Caki2 (cell line): ENCODE measurements at places on chromosomes 1 and 21.
A peak's percentile ranks its signal among the peaks of the same experiment; 100 is the strongest.

GRCh38 chr1:151534662-151535278, 5.3 kb upstream of the TUFT1 start:
- DNase-seq: peak; percentile 47

GRCh38 chr1:28602536-28603439, 10.7 kb downstream of the RAB42 start:
- peak; percentile 50 for DNase-seq

- no peak for DNase-seq
Observed at GRCh38 chr1:30923597-30923996, 15.0 kb upstream of the SDC3 start.

DNA sequence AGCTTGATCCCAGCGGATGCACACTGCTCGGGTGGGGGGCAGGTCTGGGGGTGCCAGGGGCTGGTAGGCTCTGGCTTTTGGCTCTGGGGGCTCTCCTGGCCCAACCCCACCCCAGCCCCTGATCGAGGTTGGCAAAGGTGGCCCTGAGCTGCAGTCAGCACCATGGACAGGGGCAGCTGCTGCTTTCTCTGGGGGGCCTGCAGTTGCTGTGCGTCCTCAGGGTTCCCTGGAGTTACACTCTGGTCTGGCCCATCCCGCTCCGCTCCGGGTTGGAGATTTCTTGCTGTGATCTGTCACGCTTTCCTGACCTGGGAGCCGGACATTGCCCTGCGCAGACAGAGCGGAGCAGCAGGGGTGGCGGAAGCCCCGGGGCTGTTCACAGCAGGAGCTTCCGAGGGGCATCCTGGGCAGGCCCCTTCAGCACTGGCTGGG, 8.0 kb upstream of the PLCH2 start:
- peak; percentile 25 for DNase-seq

DNA sequence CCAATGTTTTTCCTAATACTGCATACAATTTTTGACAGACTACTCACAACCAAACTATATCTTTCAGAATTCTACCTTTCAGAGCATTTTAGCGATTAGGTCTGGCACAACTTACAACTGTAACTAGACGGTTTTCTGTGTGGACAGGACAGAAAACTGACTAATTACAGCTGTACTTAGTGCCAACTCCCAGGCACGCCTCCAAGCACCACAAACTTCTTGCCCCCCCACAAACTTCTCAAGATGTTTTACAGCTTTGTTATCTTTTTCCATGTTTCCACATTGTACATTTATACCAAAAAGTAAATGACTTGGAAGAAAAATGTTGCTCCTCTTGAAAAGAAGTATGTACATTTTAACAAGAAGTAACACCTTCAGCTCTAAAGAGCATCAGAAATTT, 13.8 kb downstream of the LYST start:
- DNase-seq: no peak

- DNase-seq: no peak
Observed at GRCh38 chr1:114535401-114535800, 24.4 kb upstream of the TRIM33 start.

GRCh38 chr1:228015276-228016180, 8.7 kb downstream of the WNT3A start:
- DNase-seq: no peak

DNA sequence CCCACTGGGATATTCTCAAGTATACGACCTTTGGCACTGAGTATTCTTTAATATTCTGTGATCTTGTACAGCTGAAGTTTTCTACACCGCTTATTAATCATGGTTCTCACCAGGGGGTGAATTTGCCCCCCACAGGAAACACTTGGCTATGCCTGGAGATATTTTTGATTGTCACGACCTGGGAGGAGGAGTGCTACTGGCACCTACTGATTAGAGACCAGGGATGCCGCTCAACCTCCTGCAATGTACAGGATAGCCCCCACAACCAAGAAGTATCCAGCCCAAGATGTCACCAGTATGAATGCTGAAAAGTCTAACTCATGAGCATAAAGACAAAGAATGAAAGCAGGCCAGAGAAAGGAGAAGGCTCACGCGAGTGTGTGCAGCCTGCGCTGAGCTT, 13.7 kb downstream of the REG4 start:
- DNase-seq: no peak

DNA sequence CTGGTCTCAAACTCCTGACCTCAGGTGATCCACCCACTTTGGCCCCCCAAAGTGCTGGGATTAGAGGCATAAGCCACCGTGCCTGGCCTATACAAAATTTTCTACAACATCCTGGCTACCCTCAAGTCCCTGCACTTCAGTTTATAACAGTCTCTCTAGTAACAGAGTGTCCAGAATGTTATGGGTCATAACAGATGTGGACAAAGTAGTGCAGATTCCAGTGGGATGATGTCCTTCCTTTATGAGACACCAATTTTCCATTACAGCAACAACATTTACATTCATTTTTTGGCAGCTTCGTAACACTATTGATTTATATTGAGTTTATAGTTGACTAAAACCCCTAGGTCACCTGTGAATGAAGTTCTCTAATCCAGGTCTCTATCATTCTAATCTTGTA, 429.4 kb upstream of the PTBP2 start:
- no peak for DNase-seq

- DNase-seq: no peak
Observed at GRCh38 chr1:9654834-9655723, 3.5 kb downstream of the PIK3CD start.

- no peak for DNase-seq
Observed at GRCh38 chr1:209511169-209511568, 72.3 kb upstream of the CAMK1G start.

DNA sequence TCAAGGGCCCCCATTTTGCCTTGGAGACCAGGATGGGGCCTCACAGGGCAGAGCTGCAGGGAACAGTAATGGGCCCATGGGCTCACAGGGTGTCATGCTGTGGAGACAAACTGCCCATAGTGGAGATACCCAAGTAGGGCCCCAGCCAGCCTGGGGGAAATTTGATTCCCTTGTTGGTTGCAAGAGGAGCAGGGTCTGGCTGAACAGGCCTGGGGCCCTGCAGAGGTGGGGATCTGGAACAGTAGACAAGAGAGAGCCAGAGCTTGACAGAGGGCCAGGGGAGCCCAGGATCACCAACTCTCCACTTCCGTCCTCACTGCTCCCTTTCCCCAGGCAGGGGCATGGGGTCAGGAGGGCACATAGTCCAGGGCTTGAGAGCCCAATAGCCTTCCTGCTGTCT, 8.7 kb downstream of the S100B start:
- DNase-seq: no peak

GRCh38 chr1:65985393-65986066, 192.8 kb downstream of the PDE4B start:
- DNase-seq: no peak

DNA sequence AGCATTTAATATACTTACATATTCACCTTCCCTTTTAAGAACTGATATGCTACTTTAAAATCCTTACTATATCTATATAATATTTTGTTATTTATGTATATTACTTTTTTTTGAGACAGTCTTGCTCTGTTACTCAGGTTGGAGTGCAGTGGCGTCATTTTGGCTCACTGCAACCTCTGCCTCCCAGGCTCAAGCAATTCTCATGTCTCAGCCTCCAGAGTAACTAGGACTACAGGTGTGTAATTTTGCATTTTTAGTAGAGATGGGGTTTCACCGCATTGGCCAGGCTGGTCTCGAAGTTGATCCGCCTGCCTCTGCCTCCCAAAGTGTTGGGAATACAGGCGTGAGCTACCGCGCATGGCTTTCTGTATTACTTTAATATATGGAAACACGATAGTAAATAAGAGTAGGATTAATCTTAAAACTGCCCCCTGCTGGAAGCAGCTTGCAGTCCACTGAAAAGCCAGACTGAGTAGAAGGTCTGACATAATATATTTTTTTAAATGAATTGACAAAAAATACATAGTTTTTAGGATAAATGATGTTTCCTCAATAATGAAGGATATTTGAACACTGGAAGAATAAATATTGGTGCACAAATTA, 24.4 kb downstream of the RCAN3 start:
- DNase-seq: no peak

DNA sequence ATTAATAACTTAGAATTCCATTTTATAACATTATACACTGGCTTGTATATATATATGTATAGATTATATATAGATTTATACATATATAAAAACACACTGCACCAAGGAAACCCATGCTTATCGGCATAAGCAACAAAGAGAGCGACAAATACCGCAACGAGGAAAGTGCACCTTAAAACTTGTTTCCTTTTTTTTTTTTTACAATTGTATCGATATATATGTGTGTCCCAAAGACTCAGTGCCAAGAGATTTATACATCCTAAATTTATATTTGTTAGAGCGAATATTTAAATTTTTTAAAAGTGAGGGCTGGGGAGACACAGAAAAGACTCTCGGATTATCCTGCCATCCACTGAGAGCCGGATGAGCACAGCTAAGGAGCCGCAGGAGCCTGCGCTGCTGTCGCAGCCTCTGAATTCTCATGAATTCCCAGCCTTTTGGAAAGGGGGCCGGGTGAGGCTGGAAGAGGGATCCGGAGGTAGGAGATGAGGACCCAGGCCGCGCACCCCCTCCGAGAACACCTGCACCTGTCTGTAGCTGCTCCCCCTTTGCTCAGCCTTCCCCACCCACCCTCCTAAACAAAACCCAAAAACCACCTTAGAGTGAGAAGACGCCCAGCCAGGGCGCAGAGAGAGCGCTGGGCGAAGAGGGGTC, 5.2 kb downstream of the DMRTA2 start:
- no peak for DNase-seq

- DNase-seq: no peak
Observed at GRCh38 chr1:4557949-4558348, 96.5 kb upstream of the AJAP1 start.
